Activated CD8-positive, alpha-beta T cell treated with anti-CD3 and anti-CD28 coated beads, Interleukin-2, amount 10 ng/mL, durations not matched to agents 7 days and 5 days (primary cell): ENCODE measurements at places on chromosomes 3 and 15. TPM values are rescaled to one million over a fixed set of nuclear protein-coding genes. Genes with fewer than 3 reads are reported as not detected.

The ZWILCH gene
- total RNA-seq: 37.2 TPM

The TARS3 gene
- 7.6 TPM for total RNA-seq

The ERICH6 gene
- total RNA-seq: 0.21 TPM

The PCNP gene
- 181 TPM for total RNA-seq

The NANOGP8 gene
- total RNA-seq: not detected

GRCh38 chr3:138459619-138460535, 25.5 kb downstream of the ESYT3 start:
- H3K4me1 ChIP-seq: peaks cover 5% of the 10 kb centered on the region
- no peaks in the 10 kb centered on the region for H3K27me3 ChIP-seq
- no peak for DNase-seq
- no peaks in the 10 kb centered on the region for H3K36me3 ChIP-seq
- H3K27ac ChIP-seq: no peak overlapping the region
- H3K4me3 ChIP-seq: no peak overlapping the region

DNA sequence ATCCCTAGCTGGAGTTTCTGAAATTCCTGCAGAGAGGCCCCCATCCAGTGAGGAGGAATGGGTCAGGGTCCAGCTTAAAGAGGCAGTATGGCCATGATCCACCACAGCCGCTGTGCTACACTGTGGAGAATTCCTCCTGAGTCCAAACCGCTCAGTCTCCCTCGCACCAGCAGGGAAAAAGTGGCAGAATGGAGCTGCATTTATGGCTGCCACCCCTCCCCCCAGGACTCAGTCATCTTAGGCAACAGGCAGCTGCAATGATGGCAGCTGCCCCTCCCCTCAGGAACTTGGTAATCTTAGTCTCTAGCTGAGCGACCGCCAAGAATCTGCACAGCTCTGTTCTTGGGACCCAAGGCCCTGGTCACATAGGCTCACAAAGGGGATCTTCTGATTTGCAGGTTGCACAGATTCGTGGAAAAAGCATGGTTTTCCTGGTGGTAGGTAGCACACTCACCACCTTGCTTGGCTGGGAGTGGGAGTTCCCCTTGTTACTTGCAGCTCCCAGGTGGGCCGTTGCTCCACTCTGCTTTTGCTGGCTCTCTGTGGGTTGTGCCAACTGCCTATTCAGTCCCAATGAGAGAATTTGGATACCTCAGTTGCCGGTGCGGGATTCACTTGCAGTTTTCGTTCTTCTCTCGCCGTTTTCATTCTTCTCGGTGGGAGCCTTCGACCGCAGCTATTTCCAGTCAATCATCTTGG, 204.1 kb downstream of the STXBP5L start:
- DNase-seq: no peak
- no peak overlapping the region for H3K4me3 ChIP-seq
- no peak overlapping the region for H3K27ac ChIP-seq
- H3K27me3 ChIP-seq: no peaks in the 10 kb centered on the region

DNA sequence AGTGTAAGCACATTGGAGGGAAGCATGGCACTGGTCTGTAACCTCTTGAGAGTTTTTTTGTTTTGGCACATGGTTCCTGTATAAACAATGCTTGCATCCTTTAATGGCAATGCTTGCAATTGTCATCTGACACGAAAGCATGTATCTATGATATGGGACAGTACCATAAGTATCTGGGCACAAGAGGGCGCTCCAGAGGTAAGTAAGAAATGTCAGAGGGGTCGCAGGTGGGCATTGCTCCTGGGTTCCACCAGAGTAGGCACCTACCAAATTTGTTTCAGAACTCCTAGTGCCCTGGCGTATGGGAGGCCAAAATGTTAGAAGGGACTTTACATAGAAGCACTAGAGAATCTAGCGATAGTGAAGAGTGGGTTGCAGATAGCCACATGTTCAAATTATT, 58.7 kb upstream of the BCHE start:
- no peaks in the 10 kb centered on the region for H3K36me3 ChIP-seq
- H3K27ac ChIP-seq: no peak overlapping the region
- no peaks in the 10 kb centered on the region for H3K4me1 ChIP-seq
- no peak overlapping the region for H3K4me3 ChIP-seq
- peak; percentile 21 for DNase-seq
- H3K27me3 ChIP-seq: no peaks in the 10 kb centered on the region

GRCh38 chr3:127252446-127252845, 35.4 kb downstream of the PRR20G start:
- peaks cover 3% of the 10 kb centered on the region for H3K36me3 ChIP-seq
- H3K27me3 ChIP-seq: no peaks in the 10 kb centered on the region
- DNase-seq: no peak
- no peak overlapping the region for H3K4me3 ChIP-seq

DNA sequence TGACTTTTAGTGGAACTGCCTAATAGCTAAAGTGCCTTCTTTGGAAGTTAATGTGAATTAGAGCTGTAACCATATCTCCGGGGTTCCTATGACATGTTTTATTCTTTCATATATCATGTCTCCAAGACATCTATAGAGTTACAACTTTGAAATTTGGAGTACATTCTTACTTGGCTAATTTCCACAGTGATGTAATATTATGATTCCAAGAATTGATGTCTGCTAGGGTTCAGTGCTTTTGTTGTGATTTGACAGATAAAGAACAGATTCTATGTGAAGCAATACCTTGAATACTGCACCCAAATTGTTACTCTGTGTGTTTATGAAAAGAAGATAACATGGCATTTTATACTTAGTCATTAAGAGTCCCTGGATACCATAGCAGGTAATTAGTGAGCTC, 934.3 kb downstream of the NTRK3 start:
- no peaks in the 10 kb centered on the region for H3K36me3 ChIP-seq
- no peak overlapping the region for H3K27ac ChIP-seq
- H3K4me1 ChIP-seq: no peaks in the 10 kb centered on the region
- H3K4me3 ChIP-seq: no peak overlapping the region
- H3K27me3 ChIP-seq: no peaks in the 10 kb centered on the region

DNA sequence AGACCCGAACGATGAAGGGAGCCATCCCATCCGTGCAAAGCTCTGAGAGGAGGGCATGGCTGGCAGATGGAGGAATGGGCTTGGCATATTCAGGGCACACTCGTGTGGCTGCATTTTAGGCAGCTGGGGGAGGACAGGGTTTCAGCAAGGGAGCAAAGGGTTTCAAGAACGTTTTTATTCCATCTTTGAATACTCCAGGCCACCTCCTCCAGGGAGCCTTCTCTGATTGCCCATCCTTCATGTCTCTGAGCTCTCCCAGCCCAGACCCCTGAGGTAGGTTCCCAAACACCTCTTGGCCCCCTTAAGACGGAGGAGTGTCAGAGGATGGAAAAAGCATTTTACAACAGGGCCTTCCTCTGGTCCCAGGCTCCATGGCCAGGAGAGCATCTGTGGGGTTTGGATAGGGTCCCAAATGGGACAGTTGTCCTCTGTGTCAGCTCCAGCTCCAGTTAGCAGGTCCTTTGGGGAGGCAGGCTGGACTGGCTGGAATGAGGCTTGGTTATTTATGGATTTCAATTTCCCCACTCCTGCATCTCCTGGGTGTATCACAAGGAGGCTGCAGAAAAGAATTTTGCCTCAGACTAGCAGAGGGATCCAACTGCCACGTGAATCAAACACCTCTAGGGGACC, 17.7 kb upstream of the SLC6A1 start:
- no peak overlapping the region for H3K4me3 ChIP-seq
- no peak for DNase-seq
- H3K27ac ChIP-seq: no peak overlapping the region
- H3K36me3 ChIP-seq: no peaks in the 10 kb centered on the region

DNA sequence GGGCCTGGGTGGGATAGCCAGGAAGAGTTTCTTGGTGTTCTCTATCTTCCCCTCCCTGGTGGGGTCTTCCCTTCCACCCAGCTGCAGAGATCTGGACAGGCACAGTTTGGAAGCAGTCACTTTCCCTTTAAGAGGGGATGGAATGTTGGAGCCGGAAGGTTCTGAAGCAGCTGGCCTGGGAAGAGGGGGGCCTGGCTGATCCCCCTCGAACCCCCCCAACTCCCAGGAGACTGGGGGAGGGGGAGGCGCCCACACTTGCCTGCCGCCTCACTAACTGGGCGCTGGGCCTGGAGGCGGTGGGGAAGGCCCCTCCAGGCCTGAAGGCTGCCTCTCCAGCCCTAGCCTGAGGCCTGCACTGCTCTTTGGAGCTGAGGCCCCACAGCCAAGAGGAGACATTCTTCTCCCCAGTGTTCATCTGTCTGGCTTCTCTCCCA, 1.4 kb downstream of the DVL3 start:
- no peaks in the 10 kb centered on the region for H3K27me3 ChIP-seq
- H3K4me3 ChIP-seq: peak overlapping the region; percentile 95
- H3K36me3 ChIP-seq: peaks cover 5% of the 10 kb centered on the region

DNA sequence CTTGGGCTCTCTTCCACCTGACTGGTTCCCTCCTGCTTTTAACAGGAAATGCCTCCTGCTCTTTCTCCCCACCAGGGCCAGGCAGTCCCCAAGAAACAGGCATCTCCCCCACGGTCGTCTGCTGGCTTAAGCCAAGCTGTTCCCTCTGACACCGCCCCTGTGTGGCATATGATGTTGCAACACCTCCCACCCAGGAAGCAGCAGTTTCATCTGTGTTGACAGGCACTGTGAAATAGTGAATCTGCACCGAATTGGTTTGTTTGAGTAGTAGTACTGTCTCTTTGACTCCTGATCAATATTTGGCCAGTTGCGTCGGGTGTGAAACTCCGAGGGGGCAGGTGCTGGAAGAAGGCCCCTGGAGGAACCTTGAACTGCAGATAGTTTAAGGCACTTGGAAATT, 188.8 kb downstream of the FEZF2 start:
- H3K27ac ChIP-seq: no peak overlapping the region
- no peak overlapping the region for H3K4me3 ChIP-seq
- H3K4me1 ChIP-seq: peaks cover 5% of the 10 kb centered on the region
- DNase-seq: no peak
- H3K27me3 ChIP-seq: no peaks in the 10 kb centered on the region

DNA sequence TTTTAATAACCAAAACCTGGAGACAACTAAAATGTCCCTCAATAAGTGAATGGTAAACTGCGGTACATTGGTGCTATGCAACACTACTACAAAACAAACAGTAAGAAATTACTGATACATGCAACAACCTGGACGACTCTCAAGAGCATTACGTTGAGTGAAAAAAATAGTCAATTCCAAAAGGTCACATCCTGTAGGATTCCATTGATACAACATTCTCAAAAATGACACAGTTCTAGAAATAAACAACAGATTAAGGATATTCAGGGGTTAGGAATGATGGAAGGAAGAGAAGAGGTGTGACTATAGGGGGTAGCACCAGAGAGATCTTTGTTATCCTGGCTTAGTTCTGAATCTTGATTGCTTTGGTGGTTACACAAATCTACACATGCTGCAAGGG, 72.2 kb downstream of the ZNF148 start:
- no peak overlapping the region for H3K27ac ChIP-seq
- H3K4me1 ChIP-seq: peaks cover 3% of the 10 kb centered on the region
- no peak overlapping the region for H3K4me3 ChIP-seq
- DNase-seq: no peak

DNA sequence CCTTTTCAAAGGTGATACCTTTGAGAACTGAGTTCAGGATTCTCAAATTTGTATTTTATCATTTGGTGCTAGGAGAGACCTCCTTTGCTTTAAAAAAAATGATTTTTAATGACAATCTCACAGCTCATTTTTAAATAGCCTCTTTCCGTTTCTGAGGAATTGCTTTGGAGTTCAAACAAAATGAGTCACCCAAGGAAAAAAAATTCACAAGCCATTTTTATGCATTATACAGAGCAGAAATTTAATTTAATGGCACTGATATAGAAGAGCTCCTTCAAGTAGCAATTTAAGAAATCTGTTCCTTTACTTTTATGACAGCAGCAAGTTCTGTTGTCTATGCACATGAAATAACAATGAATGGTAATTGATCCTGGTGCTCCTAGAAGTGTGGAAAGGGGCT, 337.9 kb upstream of the KCNMB2 start:
- peaks cover 3% of the 10 kb centered on the region for H3K4me1 ChIP-seq
- no peaks in the 10 kb centered on the region for H3K27me3 ChIP-seq
- no peak overlapping the region for H3K4me3 ChIP-seq
- DNase-seq: no peak
- H3K27ac ChIP-seq: no peak overlapping the region

GRCh38 chr3:195221015-195221853, 49.7 kb downstream of the XXYLT1 start:
- H3K27ac ChIP-seq: no peak overlapping the region
- H3K4me1 ChIP-seq: peaks cover 3% of the 10 kb centered on the region
- DNase-seq: no peak
- H3K4me3 ChIP-seq: no peak overlapping the region
- H3K27me3 ChIP-seq: no peaks in the 10 kb centered on the region

DNA sequence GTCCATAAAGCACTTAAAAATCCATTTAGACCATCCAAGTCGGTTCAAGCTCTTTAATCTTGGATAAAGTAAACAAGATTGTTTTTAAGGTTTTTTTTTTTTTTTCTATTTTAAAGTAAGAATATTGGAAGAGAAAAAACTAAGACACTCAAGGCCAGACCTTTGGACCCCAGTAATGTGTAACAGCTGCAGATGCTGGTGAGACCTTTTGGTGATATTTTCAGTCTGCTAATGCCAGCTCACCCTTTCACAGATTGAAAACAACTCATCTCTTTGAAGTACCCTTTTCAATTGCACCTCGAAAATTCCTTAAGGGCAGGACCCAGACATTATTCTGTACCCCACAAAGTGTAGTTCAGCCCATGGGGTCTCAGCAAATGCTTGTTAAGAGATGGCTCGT, 260.7 kb upstream of the CTNNB1 start:
- DNase-seq: no peak
- no peak overlapping the region for H3K27ac ChIP-seq
- H3K4me3 ChIP-seq: no peak overlapping the region
- no peaks in the 10 kb centered on the region for H3K36me3 ChIP-seq
- peaks cover 12% of the 10 kb centered on the region for H3K27me3 ChIP-seq

DNA sequence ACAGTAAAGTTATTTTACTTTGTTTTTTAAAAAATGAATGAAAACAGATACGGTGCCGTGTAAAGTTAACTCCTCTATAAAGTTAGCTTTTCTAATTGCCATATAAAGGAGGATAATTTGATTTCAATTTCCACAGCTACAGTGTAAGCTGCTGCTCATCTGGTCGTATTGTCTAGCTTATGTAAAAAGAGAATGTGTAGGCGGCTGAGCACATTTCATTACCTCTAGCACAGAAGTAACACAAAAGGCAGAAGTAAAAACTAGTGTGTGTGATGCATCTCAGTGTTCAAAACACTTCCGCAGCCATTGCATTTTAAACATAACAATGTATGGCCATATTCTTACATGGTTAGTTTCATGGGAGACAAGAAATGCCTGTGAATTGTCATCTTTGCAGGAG, 105.0 kb upstream of the P2RY1 start:
- H3K36me3 ChIP-seq: no peaks in the 10 kb centered on the region
- no peak overlapping the region for H3K4me3 ChIP-seq
- DNase-seq: no peak
- H3K4me1 ChIP-seq: peaks cover 5% of the 10 kb centered on the region
- H3K27ac ChIP-seq: no peak overlapping the region

DNA sequence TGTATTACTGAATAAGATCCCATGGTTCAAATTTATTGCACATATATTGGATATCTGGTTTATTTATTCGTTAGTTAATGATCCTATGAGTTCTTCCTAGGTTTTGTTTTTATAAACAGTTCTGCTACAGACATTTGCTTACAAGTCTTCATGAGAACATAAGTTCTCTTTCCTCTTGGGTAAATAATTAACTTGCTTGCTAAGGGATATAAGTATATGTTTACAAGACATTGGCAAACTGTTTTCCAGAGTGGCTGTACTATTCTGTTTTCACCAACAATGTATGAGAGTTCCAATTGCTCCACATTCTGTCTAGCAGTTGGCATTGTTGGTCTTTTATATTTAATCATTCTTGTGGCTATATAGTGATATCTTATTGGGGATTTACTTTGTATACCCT, 341.8 kb upstream of the GBE1 start:
- H3K27me3 ChIP-seq: no peaks in the 10 kb centered on the region
- DNase-seq: no peak
- no peak overlapping the region for H3K27ac ChIP-seq
- no peaks in the 10 kb centered on the region for H3K36me3 ChIP-seq
